ENCODE measurements at places on chromosomes 7 and 10. TPM values are rescaled to one million over a fixed set of nuclear protein-coding genes. Genes with fewer than 3 reads are reported as not detected.

Gene DRGX
- 0.33 TPM for total RNA-seq

DNA sequence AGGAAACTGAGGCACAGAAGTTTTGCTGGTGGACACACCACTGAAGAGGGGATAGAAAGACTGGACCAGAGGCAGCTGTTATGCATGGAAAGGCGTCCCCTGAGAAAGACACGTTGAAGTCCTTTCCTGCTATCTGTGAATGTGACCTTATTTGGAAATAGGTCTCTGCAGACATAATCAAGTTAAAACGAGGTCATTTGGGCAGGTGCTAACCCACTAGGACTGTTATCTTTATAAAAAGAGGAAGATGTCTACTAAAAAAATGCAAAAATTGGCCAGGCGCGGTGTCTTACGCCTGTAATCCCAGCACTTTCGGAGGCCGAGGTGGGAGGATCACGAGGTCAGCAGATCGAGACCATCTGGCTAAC, 31.6 kb downstream of the ELMO1 start:
- H3K27ac ChIP-seq, result no peak overlapping the region
- no peak for DNase-seq
- H3K4me3 ChIP-seq, result no peak overlapping the region
- no peaks in the 10 kb centered on the region for H3K36me3 ChIP-seq
- 0 out of 2 replicates have a peak, but pooled peaks cover 3% of the 10 kb centered on the region for H3K27me3 ChIP-seq

DNA sequence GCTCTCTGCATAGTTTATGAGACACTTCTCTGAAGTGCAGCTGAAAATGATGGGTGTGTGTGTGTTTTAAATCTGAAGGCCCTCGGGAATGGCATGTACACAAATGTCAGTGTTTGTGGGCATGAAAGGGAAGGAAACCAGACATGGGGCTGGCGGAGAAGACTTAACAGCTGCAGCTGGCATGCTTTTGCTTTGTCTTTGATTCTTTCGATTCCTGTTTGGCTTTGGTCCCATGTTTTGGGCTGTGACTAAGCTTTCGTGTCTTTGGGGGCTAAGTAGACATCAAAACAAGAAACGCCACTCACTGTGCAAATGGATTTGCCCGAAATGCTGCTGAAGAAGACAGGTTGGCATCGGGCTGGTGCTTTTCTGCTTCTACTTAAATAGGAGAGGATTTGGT, 179.3 kb downstream of the PFKFB3 start:
- H3K4me1 ChIP-seq, result no peaks in the 10 kb centered on the region
- H3K27ac ChIP-seq, result no peak overlapping the region
- H3K4me3 ChIP-seq, result no peak overlapping the region
- no peaks in the 10 kb centered on the region for H3K36me3 ChIP-seq

DNA sequence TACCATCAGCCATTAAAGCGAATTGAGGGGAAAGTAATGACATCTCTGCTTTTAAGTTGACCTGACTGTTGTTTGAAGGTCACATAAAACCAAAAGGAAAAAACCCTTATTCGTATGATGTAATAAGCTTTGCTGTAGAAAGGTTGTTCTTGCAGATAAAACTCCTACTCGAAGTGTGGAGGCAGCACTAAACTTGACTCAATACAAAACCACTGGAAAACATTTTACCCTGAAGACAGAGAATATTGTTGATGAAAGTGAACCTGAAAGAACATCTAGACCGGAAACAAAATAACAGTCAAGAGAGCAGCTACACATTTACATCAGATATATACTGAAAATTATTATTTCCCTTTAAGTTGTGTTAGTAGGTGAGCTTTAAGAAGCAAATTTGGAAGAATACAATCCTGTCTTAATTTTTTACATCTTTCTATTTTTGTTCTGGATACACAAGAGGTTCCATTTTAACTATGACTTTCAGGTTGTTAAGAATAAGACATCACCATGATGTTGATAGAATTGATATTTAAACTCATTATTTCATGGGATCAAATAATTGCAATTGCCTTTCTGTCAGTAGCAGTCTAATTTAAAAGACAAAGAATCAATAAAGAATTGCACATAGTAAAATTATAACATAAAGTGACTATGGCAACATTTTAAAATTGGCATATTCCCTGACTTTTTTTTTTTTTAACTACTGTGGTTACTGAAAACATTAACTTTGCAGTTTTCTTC, 6.4 kb downstream of the ETV1 start:
- H3K27me3 ChIP-seq, result no peaks in the 10 kb centered on the region
- no peak overlapping the region for H3K27ac ChIP-seq
- H3K4me1 ChIP-seq, result peaks cover 56% of the 10 kb centered on the region
- DNase-seq, result no peak
- H3K36me3 ChIP-seq, result no peaks in the 10 kb centered on the region

DNA sequence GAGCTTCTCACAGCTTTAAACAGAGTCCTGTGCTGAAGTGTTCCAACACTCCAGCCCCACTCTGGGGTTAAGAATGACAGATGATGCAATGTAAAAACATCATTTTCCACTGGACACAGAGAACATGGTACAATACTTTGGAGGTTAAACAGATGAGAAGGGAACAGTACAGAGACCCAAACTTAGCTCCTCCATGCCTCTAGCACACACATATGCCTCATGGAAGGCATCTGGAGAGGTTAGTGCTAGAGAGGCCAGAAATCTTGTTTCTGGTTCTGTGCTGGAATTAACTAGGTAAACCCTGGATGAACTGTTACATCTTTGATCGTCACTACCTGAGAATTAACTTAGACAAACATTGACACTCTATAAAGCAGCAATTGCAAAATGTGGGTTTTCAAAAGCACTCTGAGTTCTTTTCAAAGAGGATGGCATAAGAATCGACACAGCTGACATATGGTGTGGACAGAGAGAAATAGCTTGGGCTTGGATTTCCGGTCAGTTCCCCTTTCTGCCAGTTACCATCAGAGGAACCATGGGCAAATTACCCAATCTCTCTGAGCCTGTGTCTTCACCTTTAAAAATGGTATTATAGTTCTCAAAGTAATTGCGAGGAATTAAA, 81.9 kb downstream of the KCNMA1 start:
- no peaks in the 10 kb centered on the region for H3K36me3 ChIP-seq
- DNase-seq, result no peak
- no peaks in the 10 kb centered on the region for H3K27me3 ChIP-seq
- H3K4me3 ChIP-seq, result no peak overlapping the region

Gene INSYN2A
- not detected for total RNA-seq

Gene TDRD1
- not detected for total RNA-seq

Gene NXPH1
- not detected for total RNA-seq

DNA sequence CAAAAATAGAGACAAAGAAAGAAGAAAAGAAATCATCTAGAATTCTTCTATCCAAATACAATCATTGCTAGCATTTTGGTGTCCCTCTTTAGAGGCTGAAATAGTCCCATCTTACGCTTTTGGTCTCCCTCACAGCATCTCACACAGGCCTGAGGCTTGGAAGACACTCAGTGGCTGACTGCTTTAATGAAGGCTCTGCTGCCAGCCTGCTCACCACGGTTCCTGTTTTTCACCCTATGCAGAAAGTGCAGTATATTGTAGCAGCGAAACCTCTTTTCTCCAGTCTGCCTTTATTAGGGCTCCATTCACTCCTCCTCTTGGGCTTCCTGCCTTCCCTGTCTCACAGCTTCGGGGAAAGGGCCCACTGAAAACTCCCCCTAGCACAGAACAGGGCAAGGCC, 102.2 kb downstream of the JCAD start:
- no peak overlapping the region for H3K27ac ChIP-seq
- H3K4me1 ChIP-seq, result peaks cover 6% of the 10 kb centered on the region
- no peak overlapping the region for H3K4me3 ChIP-seq
- no peaks in the 10 kb centered on the region for H3K27me3 ChIP-seq
- no peak for DNase-seq
